KBM-7 (cell line): ENCODE measurements at places on chromosomes 12 and 14.

GRCh38 chr12:6294156-6295093 is 16.1 kb upstream of the PLEKHG6 start:
- DNase-seq, result no peak

DNA sequence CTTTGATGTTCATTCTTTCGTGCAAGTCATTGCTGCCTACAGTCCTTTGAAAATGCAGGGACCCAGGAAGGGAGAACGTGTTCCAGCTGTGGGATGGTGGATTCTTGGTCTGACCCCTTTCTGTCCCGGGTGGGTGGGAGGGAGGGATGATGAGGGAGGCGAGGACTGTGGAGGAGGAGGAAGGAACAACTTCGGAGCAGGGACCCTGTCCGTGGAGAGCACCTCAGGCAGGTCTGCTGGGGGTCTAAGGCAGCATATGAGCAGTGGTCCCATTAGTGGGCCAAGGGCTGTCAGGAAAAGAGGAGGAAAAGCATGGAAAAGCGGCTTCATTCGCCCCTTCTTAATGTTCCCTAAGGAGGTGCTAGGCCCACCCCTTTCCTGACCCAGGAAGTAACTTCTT is 36.0 kb downstream of the CACNA2D4 start:
- DNase-seq, result no peak

- DNase-seq, result no peak
Observed at GRCh38 chr12:130713581-130713991, 2.5 kb downstream of the RIMBP2 start.

DNA sequence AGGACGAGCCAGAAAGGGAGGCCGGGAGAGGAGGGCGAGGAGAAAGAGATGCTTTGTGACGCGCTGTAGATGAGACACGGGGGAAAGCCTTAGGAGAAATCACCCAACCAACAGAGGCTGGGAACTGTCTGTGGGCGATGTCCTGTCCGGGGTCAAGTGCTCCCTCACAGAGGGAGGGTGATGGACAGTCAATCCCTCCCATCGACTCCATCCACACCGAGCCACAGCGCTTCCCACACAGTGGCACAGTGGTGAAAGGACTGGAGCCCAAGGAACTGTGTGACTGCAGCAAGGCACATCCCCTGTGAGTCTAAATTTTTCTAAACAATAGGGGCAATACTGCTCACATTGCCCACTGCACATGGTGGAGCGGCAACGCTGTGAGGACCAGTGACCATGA is 89.1 kb downstream of the TTC7B start:
- DNase-seq, result no peak

DNA sequence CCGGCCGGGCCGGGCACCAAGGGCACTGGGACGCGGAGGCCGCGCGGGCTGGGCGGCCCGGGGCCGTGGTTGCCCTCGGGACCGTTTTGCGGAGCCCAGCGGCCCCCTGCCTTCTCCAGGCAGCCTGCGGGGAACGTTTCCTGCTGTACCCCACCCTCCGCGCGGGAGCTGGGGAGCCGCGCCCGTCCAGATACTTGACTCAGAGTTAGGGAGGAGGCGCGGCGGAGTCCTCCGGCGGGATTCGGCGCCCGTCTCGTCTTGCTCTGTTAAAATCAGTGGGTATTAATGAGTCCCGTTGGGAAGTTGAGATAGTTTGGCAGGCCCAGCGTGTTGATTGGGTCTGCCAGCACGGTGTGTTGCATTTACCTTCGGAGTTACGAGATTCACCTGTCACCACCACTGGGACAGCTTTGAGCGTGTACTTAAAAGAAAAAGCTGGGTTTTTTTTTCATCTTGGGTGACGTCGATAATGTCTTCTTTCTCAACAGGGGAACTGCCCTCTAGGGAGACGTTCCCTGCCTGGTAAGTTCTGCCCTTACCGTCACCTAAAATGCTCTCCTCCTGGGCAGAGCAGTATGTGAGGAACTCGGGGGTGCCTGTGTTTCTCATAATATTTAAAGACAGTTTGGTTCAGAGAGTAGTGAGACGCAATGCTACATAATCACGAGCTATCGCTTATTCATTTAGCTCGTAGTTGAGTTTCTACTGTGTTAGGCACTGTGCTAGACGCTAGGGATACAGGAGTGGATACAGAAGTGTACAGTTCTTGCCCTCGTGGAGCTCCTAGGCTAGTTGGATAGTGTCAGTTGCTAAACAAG is 596 bp downstream of the DLST start:
- DNase-seq, result peak; percentile 49

DNA sequence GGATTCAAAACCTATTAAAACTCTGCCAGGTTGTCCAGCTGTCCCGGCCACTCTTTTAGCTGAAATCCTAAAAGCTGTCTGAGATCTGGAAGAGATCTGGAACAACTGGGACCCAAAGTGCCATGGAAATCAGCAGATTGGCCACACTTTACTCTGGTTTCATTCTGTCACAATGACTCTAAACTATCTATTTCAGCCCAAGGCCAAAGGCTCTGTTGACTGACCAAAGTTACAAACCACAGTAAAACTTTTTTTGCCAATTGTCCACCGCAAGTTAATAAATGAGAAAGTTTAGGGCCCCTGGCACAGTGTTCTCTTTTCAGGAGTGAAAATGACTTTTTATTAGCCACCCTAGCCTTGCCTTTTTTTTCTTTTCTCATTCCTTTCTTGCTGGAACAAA is 113.4 kb upstream of the CPM start:
- DNase-seq, result no peak

DNA sequence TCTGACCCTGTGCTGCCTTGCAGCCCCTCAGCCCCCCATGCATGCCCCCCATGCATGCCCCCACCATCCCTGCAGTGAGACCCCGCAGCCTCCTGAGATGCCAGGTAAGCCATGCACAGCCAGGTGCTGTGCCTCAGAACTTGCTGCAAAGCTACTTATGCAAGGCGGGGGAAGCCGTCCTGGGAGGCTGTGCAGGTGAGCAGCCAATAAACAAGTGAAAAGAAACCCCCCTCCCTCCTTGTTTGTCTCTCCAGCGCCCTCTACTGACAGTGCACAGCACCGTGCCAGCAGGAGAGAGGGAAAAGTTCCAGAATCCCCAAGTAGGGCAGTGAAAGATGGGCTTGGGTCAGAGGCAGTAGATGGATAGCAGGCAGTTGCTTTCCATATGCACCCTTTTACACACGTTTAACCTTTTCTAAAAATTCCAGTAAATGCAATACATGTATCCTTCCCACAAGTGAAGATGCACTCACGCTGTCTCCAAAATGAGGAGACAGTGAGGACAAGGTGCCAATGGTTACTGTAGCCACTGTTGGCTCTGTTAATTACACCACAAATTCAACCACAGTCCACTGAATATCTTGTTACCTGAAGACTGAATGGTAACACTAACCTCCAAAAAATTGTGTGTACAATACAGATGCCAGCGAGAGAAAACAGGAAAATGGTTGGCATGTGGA is 18.0 kb downstream of the TNFAIP2 start:
- DNase-seq, result peak; percentile 70

DNA sequence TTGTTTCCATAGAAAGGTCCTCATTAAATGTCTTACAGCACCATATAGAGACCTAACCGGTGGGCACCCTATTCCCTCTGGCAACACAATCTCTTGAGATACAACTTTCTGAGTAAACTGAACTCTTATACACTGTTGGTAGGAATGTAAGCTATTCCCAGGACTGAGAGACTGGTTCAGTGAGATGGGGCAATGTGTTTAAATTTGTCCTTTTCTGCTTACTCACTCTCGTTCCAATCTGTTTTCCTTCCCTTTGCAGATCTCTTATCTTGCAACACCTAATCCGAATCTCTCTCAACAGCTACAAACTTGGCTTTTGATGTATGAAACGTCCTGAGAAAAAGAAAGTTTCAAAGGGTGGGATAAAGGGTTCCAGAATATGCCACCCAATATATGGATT is 26.1 kb upstream of the ETV6 start:
- DNase-seq, result peak; percentile 55

DNA sequence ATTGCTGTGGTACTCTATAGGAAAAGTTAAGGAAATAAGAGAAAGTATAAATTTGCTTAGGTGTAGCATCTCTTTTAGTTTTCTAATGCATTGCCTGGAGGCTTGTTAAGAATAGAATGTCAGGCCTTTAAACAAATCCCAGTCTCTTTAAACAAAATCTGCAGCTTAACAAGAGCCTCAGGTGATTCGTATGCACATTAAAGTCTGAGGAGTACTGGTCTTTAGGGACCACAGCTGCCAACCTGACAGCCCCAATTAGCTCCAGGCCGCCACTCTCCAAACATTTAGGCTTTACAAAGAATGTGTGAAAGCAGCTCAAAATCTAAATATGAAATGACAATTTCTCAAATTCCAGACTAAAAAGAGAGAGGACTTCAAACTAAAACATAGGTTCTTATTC is 35.7 kb downstream of the PAWR start:
- no peak for DNase-seq
